Activated CD8-positive, alpha-beta T cell treated with anti-CD3 and anti-CD28 coated beads, Interleukin-2, amount 10 ng/mL, durations not matched to agents 7 days and 5 days (primary cell): ENCODE measurements at places on chromosomes 13 and 19. TPM values are rescaled to one million over a fixed set of nuclear protein-coding genes. Genes with fewer than 3 reads are reported as not detected.
A peak's percentile ranks its signal among the peaks of the same experiment; 100 is the strongest.

KCNC3 gene
- total RNA-seq = 0.47 TPM

CRB3 gene
- not detected for total RNA-seq

CATSPERD gene
- not detected for total RNA-seq

- DNase-seq = no peak
Observed at GRCh38 chr19:46892252-46893179, 31.7 kb downstream of the ARHGAP35 start.

DNA sequence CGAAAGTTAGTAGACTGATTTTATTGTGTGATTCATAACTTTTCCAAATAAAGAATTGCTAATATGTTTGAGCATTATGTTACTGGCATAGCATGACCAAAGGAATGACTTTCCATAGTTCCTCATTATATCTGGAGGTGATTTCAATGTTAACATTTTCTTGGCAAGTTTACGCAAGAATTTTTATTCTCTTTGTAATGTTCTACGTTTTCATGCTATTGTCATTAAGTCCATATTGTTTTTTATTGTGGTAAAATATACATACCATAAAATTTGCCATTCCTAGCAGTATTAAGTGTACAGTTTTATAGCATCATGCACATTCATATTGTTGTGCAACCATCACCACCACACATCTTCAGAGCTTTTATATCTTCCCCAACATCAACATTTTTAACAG is 14.8 kb downstream of the KCTD12 start:
- DNase-seq = no peak

DNA sequence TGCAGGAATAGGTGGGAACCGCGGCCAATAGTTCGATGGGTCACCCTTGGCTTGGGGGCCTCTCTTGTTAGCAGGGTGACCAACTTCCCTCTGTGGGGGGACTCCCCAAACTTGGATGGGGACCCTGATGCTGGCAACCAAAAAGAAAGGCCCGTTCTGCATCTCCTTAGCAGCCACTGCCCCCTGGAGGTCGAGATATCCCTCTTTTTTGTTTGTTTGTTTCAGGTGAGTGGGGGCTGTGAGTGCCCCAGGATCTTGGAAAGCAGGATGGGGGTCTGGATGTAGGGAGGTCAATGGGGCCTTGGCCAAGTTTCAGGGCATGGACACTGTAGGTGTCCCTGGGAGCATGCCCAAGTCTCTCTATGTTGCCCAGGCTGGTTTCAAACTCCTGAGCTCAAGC is 7.7 kb upstream of the CRTC1 start:
- DNase-seq = peak; percentile 52

DNA sequence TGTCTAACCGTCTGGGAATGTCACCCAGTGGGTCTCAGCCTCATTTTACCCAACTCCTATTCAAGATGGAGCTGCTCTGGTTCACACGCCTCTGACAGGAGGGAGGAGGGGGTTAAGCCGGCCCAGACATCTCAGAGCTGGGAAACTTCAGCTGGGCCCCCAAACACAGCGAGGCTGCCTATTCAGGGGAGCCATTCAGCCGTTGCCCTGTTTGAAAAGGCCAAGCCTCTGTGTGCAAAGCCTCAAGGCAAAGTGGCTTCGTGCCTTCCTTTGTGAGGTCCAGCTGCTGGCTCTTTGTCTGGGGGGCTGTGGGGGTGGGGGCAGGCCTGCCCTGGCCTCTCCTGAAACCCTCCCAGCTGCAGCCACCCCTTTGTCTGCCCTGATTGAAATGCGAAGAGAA is 147.4 kb downstream of the PTPRS start:
- DNase-seq = no peak

- no peak for DNase-seq
Observed at GRCh38 chr19:48122421-48122820, 11.8 kb upstream of the PLA2G4C start.

DNA sequence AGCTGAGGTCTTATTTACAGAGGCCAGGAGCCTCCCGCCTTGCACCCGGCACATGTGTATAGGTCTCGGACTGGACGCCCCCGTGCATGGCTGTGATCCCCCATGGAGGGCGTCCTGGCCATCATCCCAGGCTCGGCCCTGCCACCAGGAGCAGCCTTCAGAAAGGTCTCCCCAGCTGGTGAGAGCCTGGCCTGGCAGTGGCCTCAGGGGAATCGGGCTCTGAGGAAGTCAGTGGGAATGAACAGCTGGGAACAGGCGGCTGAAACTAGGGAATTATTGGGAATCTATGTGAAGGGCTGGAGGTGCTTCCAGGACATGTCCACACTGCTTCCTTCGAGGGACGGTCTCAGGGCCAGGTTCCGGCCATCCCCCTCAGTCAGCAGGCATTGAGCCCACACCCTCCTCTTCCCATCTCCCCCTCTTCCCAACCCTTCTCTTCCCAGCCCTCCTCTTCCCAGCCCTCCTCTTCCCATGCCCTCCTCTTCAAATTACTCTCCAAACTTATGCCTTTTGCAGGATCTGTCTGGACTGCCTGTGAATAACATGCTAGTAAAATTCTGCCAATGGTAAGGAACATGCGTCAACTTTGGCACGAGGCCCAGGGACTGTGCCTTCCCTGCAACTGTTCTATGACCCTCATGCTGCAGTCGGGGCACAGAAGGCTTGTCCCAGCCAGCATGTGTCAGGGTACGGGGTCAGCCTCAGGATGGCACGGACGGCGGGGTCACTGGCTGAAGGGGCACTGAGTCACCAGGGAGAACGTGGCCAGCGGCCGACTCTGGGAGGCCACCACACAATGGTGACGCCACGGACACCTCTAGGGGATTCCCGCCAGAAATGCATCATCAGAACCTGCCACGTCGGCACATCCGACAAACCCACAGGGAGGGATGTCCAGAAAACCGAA is 24.2 kb upstream of the C13orf46 start:
- no peak for DNase-seq
